ENCODE measurements at places on chromosomes 3 and 15.
A peak's percentile ranks its signal among the peaks of the same experiment; 100 is the strongest.

DNA sequence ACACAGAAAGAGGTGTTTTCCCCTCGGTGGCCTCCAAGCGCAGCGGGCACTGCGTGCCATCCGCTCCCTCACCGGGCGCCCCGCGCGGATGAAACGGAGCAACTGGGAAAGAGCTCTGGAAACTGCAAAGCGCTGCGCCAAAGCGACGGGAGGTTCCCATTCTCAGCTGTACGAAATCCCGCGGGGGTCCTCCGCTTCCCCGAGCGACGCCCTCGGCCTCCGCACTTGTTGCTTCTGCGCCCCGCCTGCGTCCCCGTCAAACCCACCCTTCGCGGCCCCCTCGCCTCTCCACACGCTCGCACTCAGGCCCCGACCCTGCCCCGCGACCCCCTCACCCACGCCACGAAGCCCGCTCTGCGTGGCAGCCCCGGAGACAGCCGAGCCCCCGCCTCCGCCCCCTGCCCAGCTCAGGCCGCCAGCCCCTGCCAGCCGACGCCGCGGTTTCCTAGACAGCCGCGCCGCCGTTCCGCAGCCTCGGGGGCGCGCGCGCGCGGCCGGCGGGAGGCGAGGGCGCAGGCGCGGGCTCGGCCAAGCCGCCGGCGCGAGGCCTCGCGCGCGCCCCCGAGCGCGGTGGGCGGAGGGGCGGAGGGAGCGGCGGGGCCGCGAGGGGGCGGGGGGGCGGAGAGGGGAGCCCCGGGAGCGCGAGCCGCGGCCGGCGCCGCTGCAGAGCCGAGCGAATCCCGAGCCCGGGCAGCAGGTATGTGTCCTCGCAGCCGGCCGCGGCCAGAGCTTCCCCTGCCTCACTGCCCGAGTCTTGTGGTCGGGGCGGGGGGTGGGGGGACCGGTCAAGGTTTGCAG is at the start of gene TMEM266:
Gene TMEM266, plus strand, starts transcription at position 666 of the 798 bp plus-strand sequence. CDS start 74,279 bp downstream, outside the sequence.
- peak; percentile 95 for DNase-seq

- peak; percentile 75 for DNase-seq
Observed at GRCh38 chr3:151168269-151169094, 34.5 kb downstream of the GPR171 start.

- peak; percentile 11 for DNase-seq
Observed at GRCh38 chr3:104437131-104437750, 929.5 kb upstream of the ALCAM start.

DNA sequence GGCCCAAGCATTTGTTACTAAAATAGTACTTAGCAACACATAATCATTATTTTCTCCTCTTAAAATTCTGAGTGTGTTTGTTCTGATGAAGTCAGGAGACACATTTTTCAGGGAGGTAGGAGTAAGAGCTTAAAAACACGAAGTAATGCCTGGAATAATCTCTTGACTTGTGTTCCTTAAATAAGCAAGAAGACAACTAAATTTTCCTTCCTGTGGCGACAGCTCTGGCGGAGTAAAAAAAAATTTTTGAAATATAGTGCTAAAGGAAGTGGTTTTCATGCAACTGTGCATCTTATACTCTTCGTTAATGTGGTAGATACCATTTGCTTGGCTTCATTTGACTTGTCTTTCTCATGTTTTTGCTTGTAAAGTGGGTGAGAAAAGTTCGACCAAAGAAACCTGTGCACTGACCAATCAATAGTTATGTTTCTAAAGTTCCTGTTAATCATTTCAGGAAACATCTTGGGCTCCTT is 11.1 kb upstream of the MBNL1 start:
- no peak for DNase-seq

DNA sequence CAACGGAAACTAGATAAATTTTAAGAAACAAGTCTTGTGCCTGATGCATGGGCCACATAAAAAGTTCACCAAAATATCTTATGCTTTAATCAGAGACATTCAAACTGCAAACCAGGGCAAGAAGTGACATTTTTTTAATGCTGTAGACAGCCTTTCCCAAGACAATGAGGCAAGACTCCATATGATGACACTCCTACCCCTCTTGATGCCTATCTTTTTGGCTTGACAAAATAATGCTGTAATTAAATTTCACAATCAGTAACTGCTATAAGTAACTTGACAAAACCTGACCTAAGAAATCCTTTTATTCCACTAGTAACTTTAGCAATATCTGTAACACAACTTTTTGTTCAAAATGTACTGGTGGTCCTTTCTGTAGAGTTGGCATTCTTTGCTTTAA is 48.7 kb downstream of the ECT2 start:
- no peak for DNase-seq

All from iPS-NIHi11 (cell line).